ENCODE measurements at places on chromosomes 7 and 10. TPM values are rescaled to one million over a fixed set of nuclear protein-coding genes. Genes with fewer than 3 reads are reported as not detected.

The PAPSS2 gene
- not detected for total RNA-seq

The SYCE1 gene
- not detected for total RNA-seq

The ADCY1 gene
- not detected for total RNA-seq

DNA sequence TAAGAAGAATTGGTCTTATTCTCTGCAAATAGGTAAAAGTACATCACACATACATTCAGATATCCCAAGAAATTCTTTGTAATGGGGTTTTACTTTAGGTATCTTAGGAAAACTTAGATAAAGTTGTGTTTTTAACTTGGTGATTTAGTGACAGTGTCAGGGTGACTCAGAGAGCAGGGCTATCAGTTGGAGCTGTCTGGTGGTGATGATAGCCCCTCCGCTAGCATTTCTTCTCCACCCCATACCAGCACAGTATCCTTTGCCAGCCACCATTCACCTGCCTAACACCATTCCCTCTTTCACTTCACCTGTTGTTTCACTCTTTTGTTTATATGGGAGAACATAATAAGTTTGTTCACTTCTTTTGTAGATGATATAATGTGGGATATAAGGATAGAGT, 30.4 kb downstream of the VPS50 start:
- DNase-seq, result no peak

- peak; percentile 88 for DNase-seq
Observed at GRCh38 chr7:6272481-6273323, at the start of gene CYTH3. TSS of gene CYTH3 (minus strand) at chr7:6272624. CDS start at chr7:6272507, 117 bp downstream.

GRCh38 chr7:20913853-20914252, 127.2 kb upstream of the SP8 start:
- DNase-seq, result no peak

DNA sequence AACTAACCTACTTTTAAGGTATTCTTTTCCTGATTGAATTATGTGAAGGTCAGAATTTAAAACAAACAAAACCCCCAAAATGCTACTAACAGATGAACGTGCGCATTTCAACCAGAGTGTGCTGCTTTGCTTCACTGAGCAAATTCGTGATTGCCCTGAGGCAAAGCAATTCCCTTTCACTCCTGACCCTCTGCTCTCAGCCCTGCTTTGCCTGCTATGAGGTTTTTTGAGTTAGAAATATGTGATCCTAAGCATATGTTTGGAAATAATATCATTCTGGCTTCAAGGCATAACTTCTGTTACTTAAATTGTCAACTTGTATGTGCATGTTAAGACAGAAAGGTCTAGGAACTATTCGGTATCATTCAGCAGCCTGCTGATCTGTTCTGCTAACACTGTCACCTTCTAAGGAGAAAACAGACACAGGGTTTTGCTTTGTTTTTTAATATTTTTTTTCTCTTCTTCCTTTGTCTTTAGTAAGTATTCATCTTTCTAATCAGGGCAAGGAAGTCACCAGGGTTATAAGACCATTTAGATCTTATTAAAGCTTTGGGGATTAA, 124.2 kb downstream of the GNAT3 start:
- no peak for DNase-seq

- DNase-seq, result no peak
Observed at GRCh38 chr10:130745251-130745650, 566.3 kb downstream of the TCERG1L start.

GRCh38 chr10:117007080-117007479, 2.1 kb upstream of the SHTN1 start:
- no peak for DNase-seq

DNA sequence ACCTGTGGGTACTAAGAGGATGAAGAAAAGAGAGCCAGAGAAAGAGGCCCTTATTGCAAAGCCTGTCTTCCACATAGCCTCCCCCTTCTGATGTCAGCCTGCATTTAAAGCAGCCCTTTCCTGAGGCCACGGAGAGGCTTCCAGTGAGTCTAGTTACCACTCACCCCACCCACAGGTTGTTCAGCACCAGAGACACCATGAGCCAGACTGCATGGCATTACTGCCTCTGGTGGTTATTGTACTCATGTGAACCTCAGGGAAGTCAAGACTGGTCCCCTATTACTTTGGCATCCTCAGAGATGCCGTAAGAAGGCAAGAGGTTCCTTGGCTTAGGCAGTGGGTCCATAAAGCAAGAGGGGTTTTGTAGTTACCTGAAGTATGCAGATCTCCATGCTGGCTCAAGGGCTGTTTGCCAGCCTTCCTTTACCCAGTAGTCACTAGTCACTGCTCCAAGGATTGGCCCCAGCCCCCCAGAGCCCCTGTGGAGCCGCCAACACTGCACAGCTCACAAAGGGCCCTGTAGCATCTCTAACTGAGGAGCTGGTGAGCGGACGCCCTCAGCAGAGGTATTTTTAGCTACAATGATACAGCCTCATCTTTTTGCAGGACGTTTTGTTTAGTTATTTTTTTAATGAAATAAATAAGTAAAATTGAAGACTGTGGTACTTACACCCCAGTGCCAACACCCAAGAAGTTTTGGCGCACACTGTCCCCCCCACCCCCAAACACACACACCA, 20.7 kb downstream of the LRRC4 start:
- DNase-seq, result no peak

All from CD8-positive, alpha-beta T cell (primary cell).